ENCODE measurements at places on chromosomes 16 and 17. TPM values are rescaled to one million over a fixed set of nuclear protein-coding genes. Genes with fewer than 3 reads are reported as not detected.
A peak's percentile ranks its signal among the peaks of the same experiment; 100 is the strongest.

GRCh38 chr16:66933776-66934137 lies 445 bp downstream of the CIAO2B start:
- DNase-seq, result no peak

DNA sequence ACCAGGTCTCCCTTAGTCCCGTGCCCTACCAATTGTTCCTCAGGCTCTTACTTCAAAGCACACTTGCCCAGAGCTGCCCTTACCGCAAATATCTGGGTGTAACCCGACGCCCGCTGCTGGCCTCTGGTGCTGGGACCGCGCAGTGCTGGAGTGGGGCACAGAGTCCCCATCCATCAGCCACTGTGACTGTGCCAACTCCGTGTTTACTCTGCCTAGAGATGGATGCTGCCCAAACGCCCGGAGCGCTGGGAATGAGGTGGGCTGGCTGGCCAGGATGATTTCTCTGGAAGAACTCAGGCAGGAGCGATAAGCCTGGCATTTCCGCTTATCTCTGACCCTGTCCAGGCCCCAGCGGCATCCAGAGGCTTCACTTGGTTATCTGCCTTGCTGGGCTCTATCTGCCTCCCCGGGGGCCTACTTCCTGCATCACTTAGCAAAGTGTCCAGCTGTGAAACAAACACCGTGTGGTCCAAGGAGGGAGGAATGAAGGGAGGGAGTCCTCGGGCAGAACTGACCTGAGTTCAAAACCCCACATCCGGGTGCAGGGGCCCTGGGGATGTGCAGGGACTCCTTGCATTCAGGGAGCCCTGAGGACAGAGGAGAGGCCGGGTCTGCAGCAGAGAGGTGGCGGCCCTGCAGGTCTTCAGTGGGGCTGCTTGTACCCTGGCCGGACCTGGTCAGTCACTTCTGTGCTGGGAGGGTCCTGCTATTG lies 9.4 kb upstream of the MYLK3 start:
- no peak for DNase-seq

DNA sequence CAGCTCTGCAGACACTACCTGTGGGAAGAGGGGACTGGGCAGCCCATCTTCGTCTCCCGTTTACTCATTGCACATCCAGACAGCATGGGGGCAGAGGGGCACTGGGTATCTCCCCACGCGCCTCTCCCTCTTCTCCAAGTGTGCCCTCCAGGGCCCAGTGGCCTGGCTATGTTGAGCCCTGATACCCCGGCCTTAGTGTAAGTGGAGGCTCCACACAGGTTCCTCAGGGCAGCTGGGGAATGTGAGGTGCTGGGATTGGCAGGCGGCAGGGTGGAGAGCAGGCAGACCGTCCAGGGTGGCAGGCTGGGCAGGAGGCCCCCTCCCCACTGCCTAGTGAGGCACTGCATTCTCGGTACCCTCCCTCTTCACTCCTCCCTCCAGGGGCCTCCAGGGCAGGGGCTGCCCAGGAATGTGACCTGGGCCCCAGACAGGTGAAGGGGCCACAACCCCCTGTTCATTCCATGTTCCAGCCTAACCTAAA lies 13.2 kb upstream of the NAGLU start:
- DNase-seq, result no peak

GRCh38 chr17:38453951-38454421 lies 25.7 kb downstream of the ARHGAP23 start:
- no peak for DNase-seq

- DNase-seq, result no peak
Measured at GRCh38 chr17:81063106-81064093, 28.4 kb downstream of the BAIAP2 start.

DNA sequence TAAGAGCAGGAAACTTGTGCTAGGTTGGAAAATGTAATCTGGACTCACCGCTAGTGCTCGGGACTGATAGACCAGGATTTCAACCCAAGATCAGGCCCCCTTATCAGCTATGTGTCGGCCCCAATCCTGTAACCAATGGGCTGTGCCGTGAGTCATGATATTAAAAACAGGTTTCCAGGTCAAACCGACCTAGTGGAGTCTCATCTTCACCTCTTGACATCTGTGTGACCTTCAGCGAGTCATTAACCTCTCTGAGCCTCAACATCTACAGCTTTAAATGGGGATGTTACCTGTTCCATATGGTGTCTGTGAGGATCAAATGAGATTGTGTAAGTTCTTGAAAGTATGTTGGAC lies 512 bp downstream of the PMM2 start:
- DNase-seq, result no peak

- DNase-seq, result no peak
Measured at GRCh38 chr17:21199311-21199710, 14.7 kb downstream of the TMEM11 start.

- DNase-seq, result no peak
Measured at GRCh38 chr16:66585481-66586239, 6.4 kb downstream of the CMTM2 start.

DNA sequence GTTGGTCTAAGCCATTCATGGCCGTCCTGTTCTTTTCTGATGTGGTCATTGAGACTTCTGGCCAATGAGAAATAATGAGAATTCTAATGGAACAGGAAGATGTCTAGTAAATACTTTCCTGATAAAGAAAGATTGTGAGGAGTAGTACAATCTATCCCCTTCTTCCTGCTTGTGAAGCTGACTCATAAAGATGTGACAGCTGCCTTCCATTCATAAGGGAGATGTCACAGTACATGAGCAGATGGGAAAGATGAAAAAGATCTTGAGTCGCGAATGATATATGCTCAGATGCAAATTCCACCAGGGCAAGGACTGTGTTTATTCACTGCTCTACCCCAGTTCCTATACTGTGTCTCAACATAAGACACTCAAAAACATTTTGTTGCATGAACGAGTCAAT lies 111.7 kb upstream of the FOXF1 start:
- DNase-seq, result peak; percentile 42

DNA sequence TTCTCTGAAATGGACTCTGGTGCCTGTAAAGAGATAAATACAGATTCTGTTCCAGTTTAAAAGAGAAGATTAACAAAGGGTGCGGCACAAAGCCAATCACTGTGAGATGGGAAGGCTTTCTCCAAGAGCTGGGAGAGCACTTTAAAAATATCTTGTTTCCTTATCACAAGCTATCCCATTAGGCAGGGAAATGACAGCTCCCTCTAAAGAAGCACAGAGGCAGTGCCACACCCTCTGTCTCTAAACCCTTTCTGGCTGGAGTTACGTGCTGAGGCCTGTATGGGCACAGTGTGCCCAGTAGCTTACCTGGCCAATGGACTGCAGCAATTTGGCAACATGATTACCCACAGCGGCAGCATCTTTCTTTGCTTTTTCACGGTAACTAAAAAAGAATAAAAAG lies 9.0 kb upstream of the TERB1 start:
- DNase-seq, result no peak

DNA sequence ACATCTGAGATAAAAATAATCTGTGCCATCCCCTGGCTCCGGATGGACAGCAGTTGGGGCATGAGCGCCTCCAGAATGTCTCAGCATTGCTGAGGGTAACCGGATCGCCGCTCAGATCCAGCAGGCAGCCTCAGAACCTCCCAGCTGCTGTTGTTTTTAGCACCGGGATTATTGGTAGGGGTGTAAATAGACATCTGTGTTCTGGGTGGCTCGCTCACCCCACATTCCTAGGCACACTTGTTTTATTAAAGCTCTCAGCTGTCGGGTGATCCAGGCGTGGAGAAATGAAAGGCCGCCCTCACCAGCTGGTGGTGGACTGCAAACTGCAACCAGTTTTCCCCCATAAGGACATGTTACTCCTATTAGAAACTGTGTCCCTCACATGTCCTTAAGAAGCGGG lies 32.1 kb downstream of the MYH3 start:
- DNase-seq, result no peak

DNA sequence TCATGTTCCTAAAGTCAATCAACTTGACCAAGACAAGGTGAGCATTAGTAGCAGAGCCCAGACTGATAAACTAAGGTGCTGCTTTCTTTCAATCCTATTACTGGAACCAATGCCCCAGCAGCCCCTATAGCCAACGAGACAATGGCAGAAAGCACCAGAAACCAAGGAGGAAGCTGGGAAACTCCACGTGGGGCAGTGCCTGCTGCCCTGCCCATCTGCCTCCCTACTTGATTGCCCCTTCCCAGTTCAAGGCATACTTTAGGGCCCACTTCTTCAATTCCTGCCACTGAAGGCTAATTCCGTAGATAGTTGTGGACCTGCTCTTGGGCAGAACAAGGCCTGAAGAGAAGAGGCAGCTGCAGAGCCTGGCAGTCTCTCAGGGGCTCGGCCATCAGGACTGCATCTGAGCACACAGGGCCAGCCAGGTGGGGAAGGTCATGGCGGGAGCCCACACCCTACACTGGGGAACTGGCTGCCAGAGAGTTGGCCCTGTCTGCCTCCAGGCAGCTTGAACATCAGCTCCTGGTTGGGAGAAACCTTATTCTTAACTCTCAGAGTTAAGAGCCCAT lies 30.9 kb downstream of the WSB1 start:
- DNase-seq, result no peak

- DNase-seq, result no peak
Measured at GRCh38 chr17:31249835-31250141, 47.3 kb downstream of the OMG start.

DNA sequence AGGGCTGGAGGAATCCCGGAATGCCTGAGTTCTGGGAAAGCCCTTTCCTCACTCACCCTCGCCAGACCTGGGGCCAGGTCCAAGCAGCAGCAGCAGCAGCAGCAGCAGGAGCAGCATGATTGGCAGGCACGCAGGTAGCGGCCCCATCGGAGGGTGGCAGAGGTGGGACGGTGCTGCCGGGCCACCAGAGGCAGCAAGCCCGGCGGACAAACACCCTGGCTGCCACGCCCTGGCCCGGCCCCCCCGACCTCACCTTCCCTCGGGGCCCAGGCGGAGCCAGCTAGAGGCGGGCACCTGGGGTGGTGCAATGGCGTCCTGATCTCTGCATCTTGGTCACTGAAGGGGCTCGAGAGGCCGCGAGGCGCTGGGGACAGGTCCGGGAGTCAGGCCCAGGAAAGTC lies 122.4 kb downstream of the LAT start:
- no peak for DNase-seq

DNA sequence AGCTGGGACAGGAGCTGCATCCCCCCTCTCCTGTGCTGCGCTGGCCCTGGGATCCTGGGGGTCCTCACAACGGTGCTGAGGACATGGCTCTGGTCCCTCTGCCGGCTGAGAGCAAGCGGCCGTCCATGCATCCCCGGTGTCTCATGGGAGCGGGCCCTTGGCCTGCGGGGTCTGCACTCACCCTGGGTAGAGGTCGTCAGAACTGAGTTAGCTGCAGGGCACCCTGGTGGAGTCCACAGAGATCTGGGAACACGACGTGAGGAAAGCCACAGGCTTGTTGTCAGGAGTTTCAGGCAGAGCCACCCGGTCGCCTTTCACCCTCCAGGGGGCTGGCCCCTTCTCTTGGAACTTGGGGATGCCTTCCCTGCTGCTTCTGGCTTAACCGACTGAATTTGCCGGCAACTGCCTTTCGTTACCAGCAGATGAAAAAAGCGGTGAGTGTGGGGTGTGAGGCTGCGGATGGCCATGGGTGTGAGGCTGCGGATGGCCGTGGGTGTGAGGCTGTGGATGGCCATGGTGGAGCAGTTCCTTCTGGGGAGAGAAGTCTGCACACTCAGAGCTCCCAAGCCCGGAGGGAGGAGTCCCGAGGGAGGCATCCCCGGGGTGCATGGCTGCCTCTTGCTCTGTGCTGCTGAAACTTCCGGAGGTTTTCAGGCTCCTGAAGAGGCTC lies 81.7 kb downstream of the LMF1 start:
- no peak for DNase-seq

- no peak for DNase-seq
Measured at GRCh38 chr17:65637786-65638185, 76.3 kb upstream of the AXIN2 start.

- DNase-seq, result peak; percentile 15
Measured at GRCh38 chr17:18314059-18314730, 599 bp downstream of the TOP3A start.

DNA sequence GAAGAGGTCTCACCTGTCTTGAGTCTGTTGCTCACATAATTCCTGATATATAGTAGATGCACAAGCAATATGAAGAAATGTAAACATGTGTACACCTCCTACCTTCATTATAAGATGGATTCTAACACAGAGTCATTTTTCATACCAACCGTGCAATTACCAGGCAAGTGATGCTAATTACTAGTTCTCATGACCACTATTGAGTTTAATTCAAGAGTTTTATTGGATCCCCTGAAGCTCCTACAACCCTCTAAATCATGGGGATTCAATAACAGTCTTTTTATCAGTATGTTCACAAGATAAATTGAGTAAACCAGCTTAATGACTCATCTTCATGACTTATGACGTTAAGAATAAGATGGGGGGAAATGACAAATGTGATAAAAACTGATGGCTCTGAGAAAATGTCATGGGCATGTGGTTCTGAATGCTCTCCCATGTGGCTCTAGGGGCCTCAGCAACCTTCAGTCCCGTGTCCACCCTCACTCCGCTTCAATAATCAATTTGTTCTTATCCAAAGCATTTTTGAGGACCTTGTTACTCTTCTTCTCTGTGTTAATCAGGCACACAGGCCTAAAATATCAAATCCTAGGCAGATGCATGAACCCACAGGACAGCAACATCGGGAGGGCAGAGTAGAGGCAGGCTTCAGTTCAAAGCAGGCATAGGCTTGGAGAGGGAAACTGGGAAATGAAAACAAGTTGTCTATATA lies 42.8 kb downstream of the PRAC1 start:
- DNase-seq, result no peak

GRCh38 chr16:84562174-84562815 lies 55.6 kb downstream of the COTL1 start:
- DNase-seq, result no peak

DNA sequence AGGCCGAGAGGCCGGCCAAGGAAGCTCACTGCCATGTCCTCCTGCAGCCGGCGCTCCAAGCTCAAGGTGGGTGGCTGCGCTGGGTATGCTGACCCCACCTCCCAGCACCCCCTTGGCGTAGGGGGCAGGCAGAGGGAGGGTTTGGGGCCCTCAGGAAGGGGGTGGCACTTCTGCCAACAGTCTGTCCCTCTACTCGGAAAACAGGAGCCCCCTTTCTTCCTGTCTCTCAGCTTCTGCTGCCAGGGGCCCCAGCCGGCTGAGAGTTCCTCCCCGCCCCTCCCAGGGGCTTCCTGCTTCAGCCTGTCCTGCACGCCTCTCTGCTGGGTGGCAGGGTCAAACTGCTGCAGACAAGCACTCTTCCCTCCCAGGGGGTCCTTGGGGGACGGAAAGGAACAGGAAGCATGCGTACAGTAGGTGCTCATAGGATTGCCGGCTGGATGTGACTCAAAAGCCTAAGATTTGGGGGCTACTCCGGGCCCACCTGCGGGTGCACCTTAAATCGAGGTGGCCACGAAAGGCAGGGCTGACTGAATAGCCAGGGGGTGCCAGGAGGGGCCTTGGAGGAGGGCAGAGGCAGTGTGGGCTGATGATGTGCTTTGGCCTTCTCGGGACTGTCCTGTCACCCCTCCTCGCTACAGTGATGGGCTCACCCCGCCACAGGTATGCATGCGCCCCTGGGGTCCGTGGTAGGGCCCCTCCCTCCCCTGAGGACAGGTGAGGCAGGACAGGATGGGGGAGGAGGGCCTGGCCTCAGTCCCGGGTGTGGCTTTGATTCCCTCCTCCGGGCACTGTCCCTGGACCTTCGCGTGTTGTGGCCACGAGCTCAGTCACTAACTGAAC lies 4.0 kb downstream of the CBX2 start:
- no peak for DNase-seq

The ASPHD1 gene
- polyA plus RNA-seq, result 1.4 TPM

The PTGES3L gene
- 2.6 TPM for polyA plus RNA-seq

The PRAC1 gene
- polyA plus RNA-seq, result not detected

The GAST gene
- not detected for polyA plus RNA-seq

The YPEL3 gene
- 70.9 TPM for polyA plus RNA-seq

The UQCRC2 gene
- 310 TPM for polyA plus RNA-seq

The MYL4 gene
- polyA plus RNA-seq, result 3.9 TPM

The CCL8 gene
- polyA plus RNA-seq, result not detected

The CACNB1 gene
- polyA plus RNA-seq, result 15.9 TPM

The PKMYT1 gene
- 15.0 TPM for polyA plus RNA-seq

The BAHCC1 gene
- 24.5 TPM for polyA plus RNA-seq

The GPR142 gene
- polyA plus RNA-seq, result not detected

The LGALS9B gene
- not detected for polyA plus RNA-seq

Data from renal pelvis (tissue), 12 donors.